ENCODE measurements at places on chromosomes 6 and 20.

DNA sequence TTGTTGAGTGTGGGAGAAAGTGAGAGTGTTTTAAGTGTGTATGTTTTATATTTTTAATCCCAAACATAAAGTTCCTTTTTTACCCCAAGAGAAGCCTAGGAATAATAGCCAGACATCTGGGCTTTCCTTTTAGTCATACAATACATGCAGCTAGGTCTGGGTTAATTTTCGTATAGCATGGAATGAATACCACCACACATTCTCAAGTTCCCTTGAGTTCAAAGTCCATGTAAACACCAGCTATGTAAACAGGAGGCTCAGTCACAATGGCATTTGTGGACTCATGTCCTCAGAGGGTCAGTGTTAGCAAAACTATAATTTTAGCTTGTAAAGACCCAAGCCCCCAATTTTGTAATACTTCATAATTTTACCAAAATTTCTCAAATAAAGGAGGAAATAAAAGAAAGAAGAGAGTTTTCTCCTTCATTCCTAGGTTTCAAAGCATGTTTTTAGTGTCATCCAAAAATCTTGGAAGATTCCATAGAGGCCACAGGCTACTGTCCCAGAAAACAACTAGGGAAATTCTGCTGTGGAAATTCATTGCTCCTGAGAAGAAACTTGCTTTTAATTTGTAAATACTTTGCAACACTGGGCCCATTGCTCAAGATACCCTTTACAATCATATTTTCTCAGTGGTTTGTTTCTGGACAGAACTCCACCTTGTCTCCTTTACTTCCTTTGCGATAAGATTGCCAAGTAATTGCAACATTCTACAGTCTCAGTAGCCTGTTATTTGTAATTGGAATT lies 671.2 kb downstream of the COL12A1 start:
- DNase-seq: peak; percentile 95

DNA sequence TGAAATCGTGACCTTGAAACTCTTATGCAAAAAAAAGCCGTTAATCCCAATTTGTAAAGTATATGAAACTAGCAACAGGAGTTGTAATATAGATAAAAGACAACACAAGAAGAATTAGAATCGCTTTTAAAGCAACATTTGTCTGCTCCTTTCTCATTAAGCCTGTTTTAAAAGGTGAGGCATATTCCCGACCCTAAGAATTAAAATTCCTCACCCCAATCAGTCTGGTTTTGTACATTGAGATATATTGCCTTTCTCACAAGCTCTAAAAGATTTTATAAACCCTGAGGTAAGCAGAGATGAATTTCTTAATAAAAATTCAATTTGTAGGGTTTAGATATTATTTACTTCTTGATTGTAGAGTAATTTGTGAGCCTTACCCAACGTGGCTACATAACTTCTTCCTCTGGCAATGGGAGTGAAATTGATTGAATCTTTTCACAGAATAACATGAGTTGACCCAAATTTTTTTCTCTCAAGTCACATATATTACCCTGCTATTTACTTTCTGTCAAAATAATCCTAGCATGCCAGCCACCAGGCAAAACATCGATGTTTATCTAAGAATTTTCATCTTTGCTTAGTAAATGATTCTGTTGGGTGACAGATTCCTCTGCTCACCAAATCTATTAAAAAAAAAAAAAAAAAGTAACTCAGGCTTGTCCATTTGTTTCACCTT lies 173.7 kb downstream of the HACE1 start:
- DNase-seq: no peak

DNA sequence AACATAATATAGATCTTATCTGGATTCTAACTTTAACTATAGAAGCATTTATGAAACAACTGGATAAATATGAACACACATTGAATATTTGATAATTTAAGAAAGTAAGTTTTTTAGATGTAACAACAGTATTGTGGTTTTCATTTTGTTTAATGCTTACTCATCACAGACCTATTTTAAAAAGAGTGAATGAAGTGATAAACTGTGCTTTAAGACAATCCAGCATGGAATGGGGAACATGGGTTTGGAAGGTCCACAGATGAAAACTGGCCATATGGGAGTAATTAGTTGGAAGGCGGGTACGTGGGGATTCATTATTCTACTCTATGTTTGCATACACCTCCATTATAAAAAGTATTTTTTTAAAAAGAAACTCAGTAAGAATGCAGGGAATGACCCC lies 21.2 kb downstream of the EPB41L2 start:
- DNase-seq: no peak

GRCh38 chr20:55252521-55252920 lies 752.8 kb downstream of the CBLN4 start:
- peak; percentile 79 for DNase-seq

DNA sequence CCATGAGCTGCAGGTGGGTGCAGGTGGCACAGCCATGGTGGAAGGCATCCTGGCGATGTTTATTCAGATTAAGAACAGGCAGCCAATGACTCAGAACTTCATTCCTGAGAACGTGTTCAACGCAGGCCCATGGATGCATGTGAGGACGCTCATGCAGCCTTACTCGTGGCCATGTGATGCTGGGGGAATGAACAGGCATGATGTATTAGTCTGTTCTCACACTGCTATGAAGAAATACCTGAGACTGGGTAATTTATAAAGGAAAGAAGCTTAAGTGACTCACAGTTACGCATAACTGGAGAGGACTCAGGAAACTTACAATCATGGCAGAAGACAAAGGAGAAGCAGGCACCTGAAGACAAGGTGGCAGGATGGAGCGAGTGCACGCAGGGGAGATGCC lies 146.6 kb downstream of the RNASET2 start:
- no peak for DNase-seq

- DNase-seq: no peak
Measured at GRCh38 chr20:3887876-3888620, 1.1 kb upstream of the PANK2 start.

- no peak for DNase-seq
Measured at GRCh38 chr6:64217721-64218620, 582.4 kb downstream of the PHF3 start.

DNA sequence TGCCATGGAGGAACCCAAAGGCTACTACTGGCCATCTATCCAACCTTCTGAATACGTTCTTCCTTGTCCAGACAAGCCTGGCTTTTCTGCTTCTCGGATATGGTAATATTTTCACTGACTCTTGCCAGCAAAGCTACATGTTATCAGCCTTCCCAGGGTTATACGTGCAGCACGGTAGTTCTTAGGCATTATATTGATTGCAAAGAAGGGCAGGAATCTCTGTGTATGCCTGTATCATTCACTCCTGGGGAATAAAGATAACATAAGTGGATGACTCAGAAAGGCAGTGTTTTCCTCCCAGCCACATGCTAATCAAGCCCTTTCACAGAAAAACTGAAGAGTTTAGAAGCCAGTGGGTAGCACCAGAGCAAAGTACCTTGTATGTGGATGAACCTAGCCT lies 98.7 kb downstream of the ADGRG6 start:
- DNase-seq: peak; percentile 5
